ENCODE measurements at places on chromosomes 12 and 14.

- no peak for DNase-seq
These were observed 37.3 kb downstream of the AKAP6 start for GRCh38 chr14:32366256-32366879.

GRCh38 chr14:92693998-92694795 lies 54.2 kb downstream of the LGMN start:
- no peak for DNase-seq

- DNase-seq: no peak
These were observed 71.2 kb downstream of the KCNK13 start for GRCh38 chr14:90132821-90133570.

- DNase-seq: no peak
These were observed 32.1 kb downstream of the FMNL3 start for GRCh38 chr12:49675137-49675536.

DNA sequence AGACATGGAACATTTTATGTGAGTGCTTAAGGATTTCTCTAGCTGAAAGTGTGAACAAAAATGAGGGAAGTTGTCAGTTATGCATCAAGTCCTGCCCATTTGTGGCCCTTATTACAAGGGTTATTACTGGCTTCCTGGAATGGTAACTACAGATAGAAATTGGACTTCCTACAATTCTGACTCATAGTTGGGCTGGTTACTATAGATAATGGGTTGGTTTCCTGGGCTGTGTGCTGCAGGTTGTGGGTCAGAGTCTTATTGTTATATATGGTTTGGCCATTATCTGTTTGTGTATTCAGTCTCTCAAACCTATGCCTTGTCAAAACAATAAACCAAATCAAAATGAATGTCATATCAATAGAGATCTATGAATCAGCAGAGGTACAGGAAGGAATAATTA lies 313.7 kb downstream of the ADAMTS20 start:
- no peak for DNase-seq

DNA sequence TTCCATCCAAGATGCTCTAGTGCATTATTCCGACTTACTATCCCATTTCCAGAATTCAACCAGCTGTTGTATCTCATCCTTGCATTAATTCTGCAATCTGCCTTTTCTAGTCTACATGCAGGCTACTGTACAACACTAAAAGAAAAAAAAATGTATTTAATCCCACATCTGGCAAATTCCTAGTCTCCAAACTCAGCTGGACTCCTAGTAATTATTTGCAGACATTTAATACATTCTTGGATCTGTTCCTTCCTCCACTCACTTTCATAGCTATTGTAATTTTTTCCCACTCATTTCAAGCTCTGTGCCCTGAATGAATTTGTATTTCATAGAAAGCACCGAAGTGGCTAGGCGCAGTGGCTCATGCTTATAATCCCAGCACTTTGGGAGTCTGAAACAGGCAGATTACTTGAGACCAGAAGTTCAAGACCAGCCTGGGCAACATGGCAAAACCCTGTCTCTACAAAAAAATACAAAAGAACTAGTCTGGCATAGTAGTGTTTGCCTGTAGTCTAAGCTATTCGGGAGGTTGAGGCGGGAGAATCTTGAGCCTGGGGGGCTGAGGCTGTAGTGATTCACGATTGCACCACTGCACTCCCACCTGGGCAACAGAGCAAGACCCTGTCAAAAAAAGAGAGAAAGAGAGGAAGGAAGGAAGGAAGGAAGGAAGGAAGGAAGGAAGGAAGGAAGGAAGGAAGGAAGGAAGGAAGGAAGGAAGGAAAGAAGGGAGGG lies 39.5 kb upstream of the YAF2 start:
- no peak for DNase-seq
